ENCODE measurements at places on chromosomes 3 and 15.

- DNase-seq: no peak
Measured at GRCh38 chr3:11312166-11312565, 40.0 kb downstream of the ATG7 start.

DNA sequence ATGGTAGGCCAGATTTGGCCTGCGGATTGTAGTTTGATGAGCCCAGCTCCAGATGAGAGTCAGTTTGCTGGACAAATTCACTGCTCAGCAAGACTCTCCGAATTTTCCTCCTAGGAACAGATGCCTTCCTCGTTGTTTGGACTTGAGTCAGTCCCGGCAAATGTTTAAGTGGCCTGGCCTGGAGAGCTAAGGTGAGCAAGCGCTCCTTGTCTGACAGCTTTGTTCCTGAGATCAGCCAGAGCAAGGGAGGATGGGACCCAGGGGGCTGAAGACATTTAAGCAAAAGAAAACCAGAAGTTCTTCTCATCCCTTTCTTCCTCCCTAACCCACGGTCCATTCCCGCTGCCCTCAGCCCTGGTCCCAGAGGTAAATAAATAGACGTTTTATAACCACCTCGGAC is 40.3 kb downstream of the POLR2M start:
- no peak for DNase-seq

- DNase-seq: peak; percentile 23
Measured at GRCh38 chr3:13308380-13308801, 111.7 kb downstream of the NUP210 start.

- no peak for DNase-seq
Measured at GRCh38 chr15:71889385-71889784, 79.0 kb downstream of the NR2E3 start.

DNA sequence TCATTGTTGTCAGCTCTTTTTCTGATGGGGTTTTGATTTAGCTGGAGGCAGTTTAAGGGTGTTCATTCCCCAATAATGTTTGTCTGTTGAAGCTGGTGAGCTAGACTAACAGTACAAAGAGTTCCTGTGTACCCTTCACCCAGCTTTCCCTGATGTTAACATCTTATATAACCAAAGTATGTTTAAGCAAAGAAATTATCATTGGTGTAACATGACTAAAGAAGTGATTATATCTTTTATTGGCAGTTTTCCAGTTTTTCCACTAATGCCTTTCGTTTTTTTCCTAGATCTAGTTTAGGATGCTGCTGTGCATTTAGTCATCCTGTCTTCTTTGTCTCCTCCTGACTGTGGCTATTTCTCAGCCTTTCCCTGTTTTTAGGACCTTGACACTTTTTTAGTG is 165.6 kb downstream of the LPP start:
- no peak for DNase-seq

DNA sequence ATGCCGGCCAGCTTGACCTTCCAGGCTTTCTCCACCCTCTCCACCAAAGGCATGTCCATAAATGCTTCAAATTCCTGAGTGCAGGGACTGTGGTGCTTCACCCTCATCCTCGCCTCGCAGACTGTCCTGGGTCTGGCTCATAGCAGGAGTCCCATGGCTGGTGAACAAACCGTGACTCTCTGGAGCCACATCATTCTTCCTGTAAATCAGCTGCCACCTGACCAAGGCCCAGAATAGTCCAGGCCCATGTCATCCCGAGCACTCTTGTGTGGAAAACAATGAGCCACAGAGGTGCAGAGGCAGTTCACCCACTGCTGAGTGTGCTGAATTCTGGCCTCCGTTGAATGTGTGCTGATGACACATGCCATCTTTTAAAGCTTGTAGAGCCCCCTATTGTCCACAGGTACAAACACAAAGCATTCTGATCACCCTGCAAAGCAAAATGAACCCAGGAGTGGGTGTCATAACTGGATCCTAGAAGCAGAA is 68.6 kb downstream of the ABHD5 start:
- no peak for DNase-seq

Measured in caudate nucleus (tissue), 63 donors.